DMS 273 treated with DMSO at 0.1 percent for 48 hours (cell line): ENCODE measurements at places on chromosomes 16 and 17.

GRCh38 chr17:48478224-48479013, 48.4 kb upstream of the SKAP1 start:
- no peak for DNase-seq

DNA sequence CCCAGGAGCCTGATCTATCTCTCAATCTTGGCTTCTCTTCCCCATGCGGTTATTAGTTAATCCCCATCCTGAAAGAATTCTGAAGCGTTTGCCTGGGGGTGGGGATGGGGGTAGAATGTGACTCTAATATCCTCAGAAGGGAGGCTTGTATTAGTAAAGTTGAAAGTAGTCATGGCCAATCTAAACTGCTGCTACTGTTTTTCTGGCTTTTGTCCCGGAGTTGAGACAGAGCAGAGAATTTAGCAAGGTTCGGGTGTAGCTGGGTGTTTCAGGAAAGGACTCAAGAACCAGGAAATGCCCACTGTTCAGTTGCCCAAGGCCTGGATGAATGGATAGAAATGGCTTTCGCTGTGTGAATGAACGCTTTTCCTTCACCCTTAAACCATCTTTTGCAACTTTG, 17.6 kb upstream of the ITGAM start:
- DNase-seq, result no peak

DNA sequence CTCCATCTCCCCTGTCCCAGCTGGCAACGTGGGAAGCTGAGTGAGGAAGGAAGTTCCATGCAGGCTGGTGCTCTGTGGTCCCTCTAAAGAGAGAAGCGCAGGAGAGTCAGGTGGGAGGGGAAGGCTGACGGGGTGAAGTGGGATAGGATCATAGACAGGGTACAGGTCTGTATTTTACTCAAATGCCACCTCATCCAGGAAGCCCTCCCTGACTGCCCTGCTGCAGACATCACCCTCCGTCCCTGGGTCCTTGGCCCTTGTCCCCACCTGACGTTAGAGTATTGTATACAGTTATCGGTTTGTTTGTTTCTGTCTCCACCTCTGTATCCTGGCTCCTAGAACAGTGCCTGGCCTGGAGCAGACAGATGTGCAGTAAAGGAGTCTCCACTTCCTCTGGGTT, 11.7 kb downstream of the CANT1 start:
- DNase-seq, result no peak

- DNase-seq, result no peak
Measured at GRCh38 chr16:3587547-3588110, 10.4 kb upstream of the NLRC3 start.

DNA sequence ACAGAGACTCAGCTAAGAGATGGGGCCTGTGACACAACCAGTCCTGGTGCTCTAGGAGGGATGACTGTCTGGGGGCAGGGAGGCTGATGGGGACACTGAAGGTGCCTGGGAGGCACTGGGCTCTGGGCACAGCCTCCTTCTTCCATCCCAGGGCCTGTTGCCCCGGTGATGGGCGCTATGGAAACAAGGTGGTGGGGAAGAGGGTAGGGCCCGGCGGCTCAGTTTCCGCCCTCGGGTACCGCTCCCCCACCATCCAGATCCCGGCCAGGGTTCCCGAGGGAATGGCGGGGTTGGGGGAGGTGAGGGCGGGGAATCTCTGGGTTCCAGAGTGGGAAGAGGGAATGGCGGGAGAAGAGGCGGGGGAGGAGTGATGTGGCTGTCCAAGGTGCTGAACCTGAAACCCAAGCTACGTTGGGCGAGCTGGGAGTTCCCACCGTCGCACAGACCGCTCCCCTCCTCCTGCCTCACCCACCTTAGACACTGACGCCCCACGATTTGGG, 981 bp downstream of the KCNH4 start:
- DNase-seq, result no peak

GRCh38 chr17:35243561-35244340, 879 bp downstream of the SLFN5 start:
- no peak for DNase-seq

- DNase-seq, result peak; percentile 17
Measured at GRCh38 chr17:79803997-79804855, 7.3 kb upstream of the CBX8 start.
